ENCODE measurements at places on chromosomes 6 and 20.

DNA sequence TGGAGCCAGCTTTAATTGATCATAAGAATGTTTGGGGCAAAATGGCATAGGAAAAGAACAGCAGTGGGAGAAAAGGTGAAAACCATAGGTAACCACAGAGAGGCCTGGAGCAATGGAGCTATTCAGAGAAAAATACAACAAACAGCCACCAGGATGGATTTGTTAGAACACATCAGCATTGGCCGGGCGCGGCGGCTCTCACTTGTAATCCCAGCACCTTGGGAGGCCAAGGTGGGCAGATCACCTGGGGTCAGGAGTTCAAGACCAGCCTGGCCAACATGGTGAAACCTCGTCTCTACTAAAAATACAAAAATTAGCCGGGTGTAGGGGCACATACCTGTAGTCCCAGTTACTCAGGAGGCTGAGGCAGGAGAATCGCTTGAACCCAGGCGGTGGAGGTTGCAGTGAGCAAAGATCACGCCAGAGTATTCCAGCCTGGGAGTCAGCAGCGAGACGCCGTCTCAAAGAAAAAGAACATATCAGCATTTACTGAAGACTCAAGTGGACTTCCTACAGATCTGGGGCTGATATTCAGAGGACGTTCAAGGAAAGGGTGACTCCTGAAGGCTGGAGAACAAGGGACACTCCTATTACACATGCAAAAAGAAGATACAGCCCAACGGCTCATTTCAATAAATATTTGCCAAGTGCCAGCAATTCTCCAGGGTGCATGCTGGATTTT, 20.2 kb downstream of the SNHG17 start:
- DNase-seq: no peak

- no peak for DNase-seq
These were observed 38.0 kb downstream of the XRN2 start for GRCh38 chr20:21340991-21341697.

DNA sequence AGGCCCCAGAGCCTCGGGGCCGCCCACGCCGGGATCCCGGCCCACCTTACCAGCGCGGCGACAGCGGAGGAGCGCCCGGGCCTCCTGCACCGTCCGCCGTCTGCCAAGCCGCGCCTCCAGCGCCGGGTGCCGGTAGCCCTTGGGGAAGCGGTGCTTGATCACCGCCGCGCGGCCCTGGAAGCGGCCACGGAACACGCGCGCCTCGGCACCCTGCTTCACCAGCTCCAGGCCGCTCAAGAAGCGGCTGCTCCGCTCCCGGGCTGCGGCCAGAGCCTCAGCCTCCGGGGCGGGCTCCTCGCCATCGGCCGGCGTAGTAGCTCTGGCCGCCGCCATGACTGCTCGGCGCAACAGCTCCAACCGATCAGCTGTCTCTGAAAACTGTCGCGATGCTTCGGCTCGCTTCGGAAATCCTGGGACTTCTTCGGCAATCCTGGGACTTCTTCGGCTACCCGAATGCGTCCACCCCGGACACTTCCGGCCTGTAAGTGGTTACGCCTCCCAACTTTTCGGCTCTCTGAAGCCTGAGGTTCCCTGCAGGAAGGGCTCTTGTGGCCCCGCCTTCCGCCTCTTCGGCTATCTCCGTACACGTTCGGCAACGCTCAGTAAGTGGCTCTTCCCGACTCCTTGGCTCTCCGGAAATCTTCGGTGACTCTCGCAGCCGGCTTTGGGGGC, at the start of gene TP53RK:
Gene TP53RK, minus strand, starts transcription at position 363 of the 672 bp plus-strand sequence. Its CDS starts 30 bp downstream, at position 333.
- DNase-seq: peak; percentile 91

DNA sequence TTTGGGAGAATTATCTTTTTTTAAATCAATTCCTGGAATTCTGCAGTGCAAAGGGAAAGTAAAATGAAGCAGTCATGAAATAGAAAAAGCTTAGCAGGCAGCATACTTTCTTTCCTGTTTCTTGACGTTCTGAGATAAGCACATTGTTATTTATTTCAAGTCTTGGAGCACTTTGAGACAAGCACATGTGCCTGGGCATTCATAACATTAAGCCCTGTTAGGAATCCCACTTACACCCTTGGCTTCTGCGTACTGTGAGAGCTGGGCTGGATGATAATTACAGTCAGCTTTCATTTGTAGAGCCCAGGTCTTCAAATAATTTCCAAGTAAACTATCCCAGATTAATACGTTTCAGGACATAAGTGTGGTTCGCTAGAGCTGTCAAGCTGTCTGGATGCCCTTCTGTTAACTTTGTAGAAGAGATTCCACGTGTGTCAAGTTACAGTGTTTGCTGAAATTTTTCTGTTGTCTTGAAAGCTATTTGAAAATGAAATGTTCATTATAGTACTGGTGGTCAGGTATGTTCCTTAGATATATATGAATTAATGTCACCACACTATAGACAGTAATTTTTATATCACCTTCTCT, 8.9 kb downstream of the FARS2 start:
- no peak for DNase-seq

DNA sequence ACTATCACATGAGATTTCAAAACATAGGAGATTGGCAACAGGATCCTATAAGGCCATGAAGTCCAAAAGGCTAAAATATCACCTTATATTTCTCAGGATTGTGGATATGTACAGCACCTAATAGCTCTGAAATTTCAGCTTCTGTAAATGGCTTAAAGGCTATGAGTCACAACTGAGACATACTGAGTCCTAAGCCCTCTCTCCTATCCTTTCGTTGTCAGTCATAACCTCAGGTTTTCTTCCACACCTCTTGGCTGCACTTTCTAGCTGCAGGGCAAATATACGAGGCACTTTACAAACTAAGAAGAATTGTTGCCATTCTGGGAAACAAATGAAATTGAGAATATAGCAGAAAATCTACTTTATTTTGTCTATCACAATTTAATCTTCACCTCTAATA, 969.9 kb upstream of the EPHA7 start:
- no peak for DNase-seq

DNA sequence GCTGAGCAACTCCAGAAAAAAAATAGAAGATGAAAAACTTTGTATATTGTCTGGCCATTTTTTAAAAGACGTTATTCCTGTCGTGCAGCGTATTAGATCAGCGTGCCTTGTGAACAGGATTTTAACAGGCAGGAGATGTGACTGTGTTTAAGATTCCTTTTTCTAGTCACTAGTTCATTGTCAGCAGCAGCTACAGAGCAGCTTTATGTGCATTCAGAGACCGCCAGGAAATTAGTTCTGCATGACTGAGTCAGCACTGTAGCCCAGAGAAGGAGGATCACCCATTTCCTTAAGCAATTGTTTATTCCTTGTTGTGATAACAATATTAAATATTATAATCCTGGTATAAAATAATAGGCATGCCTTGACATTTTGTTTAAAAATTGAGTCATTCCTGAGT, 75.4 kb upstream of the ADGRB3 start:
- DNase-seq: no peak

DNA sequence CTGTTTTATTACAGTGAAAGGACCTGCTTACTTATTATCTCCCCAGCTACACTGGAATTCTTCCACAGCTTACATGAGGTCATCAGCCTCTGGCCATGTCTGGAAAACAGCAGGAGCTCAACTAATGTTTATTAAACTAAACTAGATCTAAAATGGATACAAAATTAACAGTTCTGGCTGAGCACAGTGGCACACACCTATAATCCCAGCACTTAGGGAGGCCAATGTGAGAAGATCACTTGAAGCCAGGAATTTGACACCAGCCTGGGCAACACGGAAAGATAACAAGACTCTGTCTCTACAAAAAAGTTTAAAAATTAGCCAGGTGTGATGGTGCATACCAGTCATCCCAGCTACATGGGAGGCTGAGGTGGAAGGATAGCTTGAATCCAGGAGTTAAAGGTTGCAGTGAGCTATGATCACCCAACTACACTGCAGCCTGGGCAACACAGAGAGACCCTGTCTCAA, 220.8 kb upstream of the MARCKS start:
- no peak for DNase-seq

GRCh38 chr20:2080532-2081224, 20.9 kb upstream of the STK35 start:
- no peak for DNase-seq

DNA sequence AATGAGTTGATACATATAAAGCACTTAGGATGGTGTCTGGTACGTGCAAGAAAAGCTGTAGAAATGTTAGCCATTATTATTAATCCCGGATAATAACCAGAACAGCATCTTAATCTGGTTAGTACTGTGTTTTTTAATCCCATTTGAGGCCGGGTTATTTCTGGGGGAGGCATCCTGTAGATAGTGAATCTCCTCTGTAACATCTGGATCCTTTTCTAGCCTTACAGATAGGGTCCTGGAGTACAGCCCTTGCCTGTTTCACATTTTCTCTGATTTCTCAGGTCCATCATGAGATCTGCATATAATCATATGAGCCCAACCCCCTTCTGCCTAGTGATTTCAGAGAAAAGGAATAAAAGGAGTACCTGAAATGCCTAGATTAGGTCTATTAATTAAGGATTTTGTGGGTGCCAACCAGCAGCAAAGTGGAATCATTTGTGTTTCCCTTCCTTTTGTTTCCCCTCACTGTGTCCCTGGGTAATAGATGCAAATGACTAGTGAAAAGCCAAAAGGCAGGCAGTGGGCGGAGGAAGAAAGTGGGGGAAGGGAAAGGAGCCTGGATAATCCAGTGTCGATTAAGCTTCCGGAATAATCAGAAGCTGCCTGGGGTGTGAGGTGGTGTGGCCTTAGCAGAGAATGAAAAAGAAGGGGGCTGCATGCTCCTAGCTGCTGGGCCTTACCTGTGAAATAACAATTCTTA, 88.9 kb downstream of the SOBP start:
- no peak for DNase-seq

DNA sequence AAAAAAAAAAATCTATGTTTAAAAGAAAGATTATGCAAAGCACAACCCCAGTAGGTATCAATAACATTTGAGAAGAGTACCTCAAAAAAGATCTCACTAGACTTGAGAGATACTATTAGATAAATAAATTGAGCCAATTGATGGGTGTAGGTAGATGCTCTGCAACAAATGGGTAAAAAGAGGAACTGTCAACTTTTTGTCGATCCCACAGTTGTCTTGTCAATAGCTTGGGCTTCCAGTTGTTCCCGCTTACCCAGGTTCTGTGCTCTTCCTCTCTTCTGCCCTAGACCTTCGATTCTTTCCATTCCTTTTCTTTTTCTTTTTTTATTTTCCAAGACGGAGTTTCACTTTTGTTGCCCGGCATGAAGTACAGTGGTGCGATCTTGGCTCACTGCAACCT, 226.9 kb downstream of the SOX4 start:
- DNase-seq: no peak

GRCh38 chr6:2854396-2854982, 12.8 kb upstream of the SERPINB1 start:
- no peak for DNase-seq

- DNase-seq: no peak
These were observed 1207.2 kb upstream of the CITED2 start for GRCh38 chr6:140581601-140582000.

DNA sequence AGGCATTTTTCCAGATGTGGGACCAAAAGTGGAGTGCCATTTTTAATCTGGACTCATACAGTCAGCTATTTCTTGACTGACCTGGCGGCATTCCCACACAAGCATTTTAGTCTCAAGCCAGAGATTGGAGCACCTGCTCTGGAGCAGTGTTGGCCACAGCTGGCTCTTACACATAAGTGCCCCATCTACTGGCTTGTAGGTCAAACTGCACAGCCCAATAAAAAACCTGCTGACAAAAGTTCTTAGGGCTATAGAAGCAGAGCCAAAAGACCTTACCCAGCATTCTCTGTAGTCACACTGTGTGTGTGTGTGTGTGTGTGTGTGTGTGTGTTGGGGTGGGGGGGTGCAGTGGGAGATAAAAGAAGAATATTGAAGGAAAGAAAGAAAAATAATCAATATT, 38.6 kb upstream of the SENP6 start:
- no peak for DNase-seq

DNA sequence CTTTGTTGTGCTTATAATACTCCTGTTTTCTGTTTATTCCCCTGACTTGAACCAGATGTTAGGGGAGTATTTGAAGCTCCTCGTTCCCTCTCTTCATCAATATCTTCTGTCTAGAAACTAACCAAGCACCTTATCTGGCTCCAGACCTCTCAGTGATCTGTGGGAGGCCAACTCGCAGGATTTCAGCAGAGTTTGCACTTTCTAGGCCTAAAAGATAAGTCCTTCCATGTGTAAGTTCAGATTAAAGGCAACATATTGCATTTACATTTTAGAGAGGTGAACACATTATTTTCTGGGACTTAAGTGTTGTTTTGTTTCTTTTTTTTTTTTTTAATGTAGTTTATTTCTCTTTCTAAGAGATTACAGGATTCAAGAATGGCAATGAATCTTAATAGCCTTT, 139.4 kb upstream of the AKAP12 start:
- DNase-seq: no peak

GRCh38 chr6:71181565-71181964, 107.0 kb upstream of the OGFRL1 start:
- DNase-seq: no peak

- DNase-seq: no peak
These were observed 174.3 kb upstream of the TNFAIP3 start for GRCh38 chr6:137692806-137693205.

DNA sequence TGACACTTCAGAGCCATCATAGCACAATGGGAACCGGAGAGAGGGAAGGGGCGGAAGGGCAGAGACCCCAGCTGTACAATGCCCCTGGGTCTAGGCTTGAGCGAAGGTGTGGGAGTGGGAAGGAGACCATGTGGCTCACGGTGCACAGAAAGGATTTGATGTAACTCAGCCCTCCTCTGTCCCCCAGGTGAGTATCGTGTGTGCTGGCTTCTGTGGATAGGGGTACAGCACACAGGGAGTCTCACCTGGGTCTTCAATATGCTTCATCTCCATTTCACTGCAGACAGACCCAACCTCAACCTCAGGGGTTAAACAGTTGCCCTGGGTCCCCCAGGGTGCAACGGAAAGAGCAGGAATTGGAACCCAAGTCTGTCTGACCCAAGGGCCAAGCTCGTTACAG, 122.2 kb downstream of the CDH26 start:
- DNase-seq: no peak

DNA sequence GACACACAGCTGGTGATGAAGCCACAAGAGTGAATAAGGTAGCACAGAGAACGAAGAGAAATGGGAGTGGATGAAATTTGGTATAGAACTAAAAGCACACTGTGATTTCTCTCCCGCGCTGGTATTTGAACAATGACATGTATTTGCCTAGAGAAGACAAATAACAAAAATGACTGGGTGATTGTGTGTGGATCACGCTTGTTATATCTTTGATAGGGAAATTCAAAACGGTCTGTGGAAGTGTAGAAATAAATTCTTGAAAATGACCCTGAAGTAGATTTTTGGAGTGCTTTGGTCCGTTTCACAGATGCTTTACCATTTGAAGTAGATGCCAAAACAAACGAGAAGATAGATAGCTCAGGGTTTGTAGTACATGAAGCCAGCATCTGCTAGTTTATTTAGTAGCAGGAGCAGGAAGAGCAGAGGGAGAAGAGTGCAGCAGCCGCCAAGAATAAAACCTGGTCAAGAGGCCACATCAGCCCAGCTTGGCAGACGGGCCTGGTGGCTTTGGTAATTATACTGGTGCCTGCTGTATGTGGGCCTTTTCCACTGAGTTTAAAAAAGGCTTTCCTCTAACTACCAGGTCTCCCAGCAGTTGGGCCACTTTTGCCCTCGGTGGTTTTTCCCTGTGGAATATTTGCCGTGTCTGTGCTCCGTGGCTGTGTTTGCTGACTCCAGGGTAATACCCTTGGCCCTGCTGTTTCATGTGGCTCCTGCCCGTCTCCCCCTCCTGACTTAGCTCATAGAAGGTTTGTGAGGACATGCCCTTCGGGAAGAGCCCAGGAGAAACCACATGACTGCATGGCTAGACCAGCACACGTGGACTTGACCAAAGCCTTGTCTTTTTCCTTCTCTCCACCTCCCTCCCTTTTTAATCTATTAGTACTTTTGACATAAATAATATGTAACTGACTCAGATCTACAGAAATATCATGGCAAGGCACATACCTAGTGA, 294.0 kb downstream of the SOX4 start:
- DNase-seq: no peak

GRCh38 chr6:33513213-33513612, 58.8 kb downstream of the ZBTB9 start:
- DNase-seq: no peak
